ENCODE measurements at places on chromosomes 6 and 20.

DNA sequence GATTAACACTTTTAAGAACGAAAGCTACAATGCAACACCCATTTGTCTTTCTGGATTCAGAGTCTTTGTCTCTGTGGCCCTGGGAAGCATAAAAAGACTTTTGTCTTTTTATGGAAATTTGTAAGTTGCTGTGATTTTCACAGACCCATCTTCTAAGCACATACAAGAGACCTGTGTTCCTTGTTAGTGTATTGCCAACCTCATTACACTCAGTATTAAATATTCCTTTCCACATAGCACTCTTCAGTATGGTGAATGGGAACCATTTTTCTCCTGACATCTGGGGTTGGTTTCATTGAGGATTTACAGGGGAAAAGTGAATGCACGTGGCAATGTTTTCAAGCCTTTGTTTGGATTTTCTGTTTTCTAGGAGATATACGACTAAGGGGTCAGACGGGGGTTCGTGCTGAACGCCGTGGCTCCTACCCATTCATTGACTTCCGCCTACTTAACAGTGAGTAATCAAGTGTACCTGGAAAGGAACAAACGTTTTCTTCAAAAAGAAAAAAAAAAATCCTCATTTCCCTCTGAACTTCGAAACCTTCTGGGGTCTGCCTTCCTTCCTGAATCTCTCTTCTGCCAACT lies 141.7 kb downstream of the MTFR2 start:
- DNase-seq = no peak

DNA sequence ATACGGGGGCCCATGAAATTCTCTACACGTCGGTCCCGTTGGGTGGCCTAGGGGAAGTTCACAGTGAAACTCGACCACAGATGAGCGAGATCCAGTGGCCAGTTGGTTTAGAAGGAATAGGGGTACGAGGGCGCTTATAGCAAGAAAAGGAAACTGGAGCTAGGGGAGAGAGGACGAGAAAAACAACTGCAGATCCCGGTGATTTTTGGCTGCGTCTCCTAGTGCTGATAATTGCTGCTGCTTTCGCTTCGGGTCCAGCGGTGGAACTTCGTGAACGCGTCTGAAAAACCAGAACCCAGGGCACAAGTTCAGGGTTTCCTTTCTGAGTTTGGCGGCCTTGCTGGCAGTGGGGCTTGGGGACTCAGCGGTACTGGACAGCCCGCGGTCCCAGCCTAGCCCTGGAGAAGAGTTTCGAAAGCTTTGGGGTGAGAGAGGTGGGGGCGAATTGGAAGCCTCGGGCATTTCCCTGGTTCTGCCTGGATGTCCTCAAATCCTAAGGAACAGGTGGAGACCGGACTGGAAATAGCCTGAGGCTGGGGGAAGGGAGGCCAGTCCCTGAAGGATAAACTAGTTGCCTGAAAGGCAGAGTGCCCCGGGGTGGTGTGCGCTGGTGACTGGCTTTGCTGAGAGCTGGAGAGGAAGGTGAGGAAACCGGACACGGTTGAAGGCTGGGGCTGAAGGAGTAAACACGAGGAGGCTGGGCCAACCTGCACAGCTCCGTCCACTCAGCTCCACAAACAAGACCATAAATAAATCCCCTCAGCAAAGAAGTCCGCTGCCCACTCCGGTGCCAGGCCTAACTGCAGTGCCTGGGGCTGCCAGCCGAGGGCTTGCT lies 793 bp downstream of the GMPR start:
- DNase-seq = no peak

- DNase-seq = no peak
Observed at GRCh38 chr20:24862606-24863005, 86.5 kb upstream of the CST7 start.

DNA sequence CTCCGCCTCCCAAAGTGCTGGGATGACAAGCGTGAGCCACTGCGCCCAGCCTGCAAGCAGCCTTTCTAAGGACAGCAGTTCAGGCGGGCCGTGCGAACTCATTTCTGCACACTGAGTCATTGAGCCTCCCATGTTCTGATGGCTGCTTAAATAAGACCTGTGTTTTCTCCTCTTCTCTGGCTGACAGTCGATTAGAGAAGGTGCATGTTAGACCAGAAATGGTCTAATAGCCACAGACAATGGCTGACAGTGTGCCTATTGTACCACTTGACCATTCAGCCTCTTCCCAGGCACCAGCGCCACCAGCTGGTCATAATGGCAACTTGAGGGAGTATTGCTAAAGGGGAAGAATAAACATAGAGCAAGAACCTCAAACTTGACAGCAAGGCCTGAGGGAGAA lies 6.2 kb downstream of the CST11 start:
- DNase-seq = no peak

DNA sequence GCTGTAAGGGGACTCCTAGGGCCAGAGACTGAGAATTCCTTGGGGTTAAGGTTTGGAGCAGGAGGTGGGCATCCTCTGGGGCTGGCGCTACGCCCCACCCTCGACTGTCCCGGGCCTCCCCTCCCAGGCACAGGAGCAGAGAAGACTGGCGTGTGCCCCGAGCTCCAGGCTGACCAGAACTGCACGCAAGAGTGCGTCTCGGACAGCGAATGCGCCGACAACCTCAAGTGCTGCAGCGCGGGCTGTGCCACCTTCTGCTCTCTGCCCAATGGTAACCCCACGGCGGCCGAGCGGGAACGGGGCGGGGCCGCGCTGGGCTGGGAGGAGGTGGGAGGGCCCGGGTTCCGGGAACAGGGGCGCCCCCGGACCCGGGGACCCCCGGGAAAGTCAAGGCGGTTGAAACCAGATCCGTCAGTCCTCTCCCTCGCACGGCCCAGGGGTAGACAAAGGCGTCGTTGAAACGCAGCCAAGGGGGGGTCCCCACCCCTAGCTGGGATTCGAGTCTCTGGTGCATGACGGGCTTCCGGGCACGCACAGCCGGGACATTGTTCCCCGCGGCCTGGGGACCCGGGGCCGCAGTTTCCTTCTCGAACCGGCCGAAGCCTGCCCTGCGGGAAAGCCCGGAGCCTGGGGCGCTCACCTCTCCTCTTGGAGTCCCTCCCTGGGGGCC lies 844 bp downstream of the WFDC2 start:
- no peak for DNase-seq

DNA sequence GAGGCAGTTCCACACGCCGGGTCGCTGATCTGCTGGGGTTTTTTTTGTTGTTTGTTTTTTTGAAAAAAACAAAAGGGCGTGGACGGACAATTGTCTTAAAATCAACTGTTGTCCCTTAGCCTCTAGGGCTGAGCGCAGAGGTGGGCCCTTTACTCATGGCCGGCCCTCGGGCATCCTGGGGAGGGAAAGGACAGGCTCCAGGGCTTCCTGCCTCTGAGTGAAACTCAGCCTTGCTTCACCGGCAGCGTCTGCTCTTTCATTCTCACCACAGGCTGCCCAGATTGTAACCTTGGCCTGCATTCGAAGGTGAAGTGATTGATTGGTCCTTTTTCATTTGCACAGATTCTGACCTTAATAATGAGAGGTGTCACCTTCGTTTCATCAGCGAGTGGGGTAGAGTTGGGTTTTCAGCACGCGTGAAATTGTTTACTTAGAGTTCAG lies 797 bp downstream of the SMIM13 start:
- DNase-seq = no peak

DNA sequence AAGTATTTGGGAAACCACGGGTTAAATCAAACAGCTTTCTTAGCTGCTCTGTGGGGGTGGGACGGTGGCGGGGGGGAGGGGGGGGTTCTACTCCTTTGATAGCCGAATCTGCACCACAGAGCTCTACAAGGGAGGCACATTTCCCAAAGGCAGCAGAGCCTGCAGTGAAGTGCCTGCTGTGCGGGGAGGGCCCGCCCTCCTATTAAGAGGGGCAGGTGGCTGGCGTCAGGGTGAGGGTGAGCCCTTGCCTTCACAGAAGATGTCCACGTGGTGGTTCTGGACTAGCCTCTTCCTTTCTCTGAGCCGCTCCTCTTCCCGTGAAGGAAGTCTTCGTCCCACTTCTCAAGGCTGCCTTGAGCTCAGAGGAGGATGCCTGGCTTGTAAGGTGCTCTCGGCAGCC lies 174.9 kb upstream of the THBS2 start:
- no peak for DNase-seq

- no peak for DNase-seq
Observed at GRCh38 chr6:149140137-149140909, 177.2 kb upstream of the TAB2 start.

- DNase-seq = no peak
Observed at GRCh38 chr6:3011158-3011557, 11.5 kb downstream of the NQO2 start.
